ENCODE measurements at places on chromosomes 2 and 18.

DNA sequence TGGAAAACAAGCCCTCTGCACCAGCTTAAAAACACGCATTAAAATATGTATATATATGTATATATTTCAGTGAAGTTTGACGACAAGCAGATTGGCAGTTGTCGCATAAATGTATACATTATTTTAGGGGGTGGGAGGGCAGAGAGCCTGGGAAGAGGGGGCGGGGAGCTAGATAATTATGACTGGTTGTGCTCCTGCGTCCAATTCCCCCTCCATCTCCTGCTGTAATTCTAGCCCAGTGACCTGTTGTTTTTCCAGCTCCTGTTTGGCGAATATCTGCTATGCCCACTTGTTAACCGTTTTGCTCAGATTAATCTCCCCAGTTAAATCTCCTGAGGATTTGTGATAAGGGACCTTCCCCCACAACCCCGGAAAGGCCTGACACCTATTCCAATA, 656 bp downstream of the UNC80 start:
- DNase-seq = no peak

GRCh38 chr2:84879584-84880394, 1.1 kb downstream of the TRABD2A start:
- DNase-seq = no peak

DNA sequence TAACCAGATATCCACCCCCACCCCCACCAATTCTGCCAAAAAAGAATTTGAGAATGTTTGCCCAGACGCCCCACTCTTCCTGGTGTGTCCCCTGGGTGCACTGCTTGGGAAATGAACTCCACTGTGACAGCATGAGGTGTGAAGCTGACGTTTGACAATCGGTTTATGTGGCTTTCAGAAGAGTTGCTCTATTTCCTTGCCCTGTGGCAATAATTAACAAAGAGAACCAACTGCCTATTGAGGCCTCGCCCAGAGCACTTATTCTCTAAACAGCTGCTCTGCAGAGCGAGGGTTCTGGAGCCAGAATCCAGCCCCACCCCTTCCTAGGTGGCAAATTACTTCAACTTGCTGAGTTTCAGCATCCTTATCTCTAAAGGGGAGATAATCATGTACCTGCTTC, 115.8 kb upstream of the SIX3 start:
- DNase-seq = peak; percentile 44

- no peak for DNase-seq
Observed at GRCh38 chr2:54239427-54239826, 16.6 kb downstream of the TSPYL6 start.

- DNase-seq = no peak
Observed at GRCh38 chr2:9741110-9741509, 102.2 kb upstream of the TAF1B start.

DNA sequence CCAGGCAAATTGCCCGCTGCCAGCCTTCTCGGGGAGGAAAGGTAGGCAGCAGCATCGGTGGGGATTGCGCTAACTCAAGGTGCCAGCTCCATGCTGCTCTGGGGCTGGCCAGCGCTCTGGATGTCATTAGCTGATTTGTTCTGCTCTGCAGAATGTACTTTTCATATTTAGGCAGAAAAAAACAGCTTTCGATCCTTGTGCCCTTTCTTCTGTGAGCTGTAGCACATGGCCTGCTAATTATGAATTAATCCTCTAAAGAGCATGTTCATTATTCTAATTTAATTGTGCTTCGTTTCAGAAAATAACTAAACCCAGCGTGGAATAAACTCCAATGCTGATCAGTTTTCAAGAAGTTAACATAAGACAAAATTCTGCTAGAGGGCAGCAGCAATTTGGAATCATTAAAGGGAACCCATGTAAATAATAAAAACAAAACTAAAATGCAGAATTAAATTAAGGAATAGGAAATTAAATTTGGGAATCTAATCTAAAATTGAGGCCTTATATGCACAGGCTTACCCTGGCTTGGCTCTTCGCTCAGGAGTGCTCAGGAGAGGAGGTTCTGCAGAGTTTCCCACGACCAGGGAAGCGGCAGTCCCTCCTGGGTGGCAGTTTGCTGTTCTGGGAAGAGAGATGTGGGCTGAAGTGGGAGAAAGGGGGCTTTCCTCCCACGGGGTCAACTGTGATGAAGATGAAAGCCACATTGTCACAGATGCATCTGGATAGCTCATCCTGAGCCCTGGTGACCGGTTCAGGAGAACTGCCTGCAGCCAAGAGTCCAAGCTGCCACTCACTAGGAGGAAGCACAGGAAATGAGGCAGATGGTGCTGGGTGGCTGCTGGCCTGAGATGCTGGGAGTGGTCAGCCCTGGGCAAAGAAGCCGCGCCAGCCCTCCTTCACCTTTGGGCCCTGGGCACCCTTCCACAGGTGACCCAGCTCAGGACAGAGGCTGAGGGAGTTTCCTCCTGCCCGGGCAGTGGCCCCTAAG, 93.2 kb upstream of the PKDCC start:
- DNase-seq = no peak

DNA sequence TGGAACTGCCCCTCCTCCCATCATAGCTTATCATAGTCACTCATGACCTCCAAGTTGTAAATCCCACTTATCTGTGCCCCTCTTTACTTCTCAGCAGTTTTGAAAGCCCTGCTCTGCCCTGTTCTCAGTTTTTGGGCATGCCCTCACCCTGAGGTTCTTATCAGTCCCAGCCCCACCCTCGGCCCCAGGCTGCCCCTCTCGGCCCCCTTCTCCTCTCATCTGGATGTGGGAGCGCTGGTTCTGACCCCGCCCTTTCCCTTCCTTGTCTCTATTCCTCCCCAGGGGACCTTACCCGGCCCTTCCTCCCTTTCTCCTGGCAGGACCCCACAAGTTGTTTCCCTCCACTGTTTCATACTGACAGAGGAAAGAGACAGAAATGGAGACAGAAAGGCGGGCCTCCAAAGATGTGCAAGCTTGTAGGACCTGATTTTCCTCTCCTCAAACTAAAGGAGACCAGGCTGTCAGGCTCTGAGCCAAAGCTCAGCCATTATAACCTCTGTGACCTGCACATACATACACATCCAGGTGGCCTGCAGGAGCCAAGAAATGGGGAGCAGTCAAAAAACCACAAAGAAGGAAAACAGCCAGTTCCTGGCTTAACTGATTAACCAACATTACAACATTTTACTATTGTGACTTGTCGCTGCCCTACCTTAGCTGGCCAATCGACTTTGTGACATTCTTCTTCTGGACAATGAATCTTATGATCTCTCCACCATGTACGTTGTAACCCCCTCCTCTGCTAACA, 171.0 kb upstream of the HS6ST1 start:
- peak; percentile 86 for DNase-seq

GRCh38 chr18:32669549-32670165, 103.2 kb downstream of the KLHL14 start:
- DNase-seq = peak; percentile 3

DNA sequence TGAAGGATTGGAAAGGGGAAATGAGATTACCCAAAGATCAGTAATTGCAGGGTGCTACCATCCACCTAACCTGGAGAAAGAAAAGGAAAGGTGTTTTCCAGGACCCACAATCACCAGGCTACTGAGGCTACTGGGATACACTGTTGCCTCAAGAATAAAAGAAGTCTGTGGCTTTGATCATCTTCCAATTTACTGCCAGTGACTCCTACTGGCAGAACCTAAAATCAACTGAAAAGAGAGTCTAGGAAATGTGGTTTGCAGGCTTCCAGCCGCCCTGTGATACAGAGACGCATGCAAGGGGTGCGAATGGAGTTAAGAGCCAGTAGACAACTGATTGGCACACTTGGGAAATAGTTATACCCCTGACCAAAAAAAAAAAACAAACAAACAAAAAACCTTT, 16.6 kb upstream of the TTL start:
- no peak for DNase-seq

- no peak for DNase-seq
Observed at GRCh38 chr2:223820549-223820948, 16.8 kb downstream of the AP1S3 start.

DNA sequence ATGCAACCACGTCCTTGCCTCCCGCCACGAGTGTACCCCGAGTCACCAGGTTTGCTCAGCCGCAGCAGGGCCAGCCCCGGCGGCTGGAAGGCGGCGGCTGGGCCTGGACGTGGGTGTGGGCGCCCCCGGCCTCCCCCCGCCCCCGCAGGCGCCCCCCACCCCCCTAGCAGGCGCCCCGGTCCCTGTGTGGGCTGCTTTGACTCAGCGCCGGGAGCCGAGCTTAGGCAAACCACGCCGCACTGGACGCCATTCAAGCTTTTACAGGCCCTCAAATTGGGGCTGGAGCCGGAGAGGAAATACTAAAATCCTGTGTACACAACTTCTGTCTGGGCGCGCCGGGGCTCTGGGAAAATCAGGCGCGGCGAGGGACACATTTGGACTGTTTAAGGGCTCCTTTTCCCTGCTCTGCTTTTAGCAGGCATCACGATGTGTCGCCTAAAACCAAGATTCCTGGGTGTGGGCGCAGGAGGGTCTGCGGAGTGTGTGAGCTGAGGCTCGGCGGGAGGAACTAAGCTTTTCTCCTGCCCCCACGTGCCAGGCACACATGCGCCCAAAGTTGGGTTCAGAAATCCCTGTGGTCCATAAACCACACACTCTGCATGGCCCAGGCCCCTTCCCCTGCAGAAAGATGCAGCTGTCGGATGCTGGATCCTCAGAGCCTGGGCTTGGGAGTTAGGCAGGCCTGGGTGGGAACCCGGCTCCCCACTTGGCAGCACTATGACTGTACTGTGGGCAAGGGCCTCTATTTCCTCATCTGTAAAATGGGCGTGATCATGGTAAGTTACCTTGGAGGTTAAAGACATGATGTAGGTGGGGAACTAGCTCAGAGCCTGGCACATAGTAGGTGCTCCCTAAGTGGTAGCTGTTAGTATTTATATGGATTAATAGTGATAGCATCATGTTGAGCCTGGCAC, 57.6 kb downstream of the ATOH8 start:
- DNase-seq = no peak

GRCh38 chr2:27884601-27885000, 5.6 kb downstream of the RBKS start:
- no peak for DNase-seq

GRCh38 chr2:173934895-173935294, 30.3 kb downstream of the SP3 start:
- DNase-seq = no peak

DNA sequence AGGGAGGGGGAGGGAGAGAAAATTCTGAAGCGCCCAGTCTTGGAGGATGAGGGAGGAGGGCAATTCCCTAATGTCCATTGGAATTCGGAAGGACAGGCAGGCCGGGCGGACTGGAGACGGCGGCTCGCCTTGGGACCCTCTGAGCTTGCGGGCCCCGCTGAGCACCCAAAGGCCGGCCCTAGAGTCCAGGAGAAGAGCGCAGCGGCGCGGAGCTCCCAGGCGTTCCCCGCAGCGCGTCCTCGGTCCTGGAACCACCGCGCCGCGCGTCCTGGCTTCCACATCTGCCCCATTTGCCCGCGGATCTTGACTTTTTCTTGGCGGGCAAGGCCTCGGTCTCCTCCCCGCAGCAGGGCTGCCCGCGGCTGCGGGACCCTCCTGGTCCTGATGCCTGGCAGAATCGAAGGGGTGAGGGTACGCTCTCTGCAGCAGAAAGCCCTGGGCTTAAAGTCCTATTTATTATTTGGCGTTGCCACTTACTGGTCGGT, 675 bp upstream of the MLPH start:
- DNase-seq = no peak

DNA sequence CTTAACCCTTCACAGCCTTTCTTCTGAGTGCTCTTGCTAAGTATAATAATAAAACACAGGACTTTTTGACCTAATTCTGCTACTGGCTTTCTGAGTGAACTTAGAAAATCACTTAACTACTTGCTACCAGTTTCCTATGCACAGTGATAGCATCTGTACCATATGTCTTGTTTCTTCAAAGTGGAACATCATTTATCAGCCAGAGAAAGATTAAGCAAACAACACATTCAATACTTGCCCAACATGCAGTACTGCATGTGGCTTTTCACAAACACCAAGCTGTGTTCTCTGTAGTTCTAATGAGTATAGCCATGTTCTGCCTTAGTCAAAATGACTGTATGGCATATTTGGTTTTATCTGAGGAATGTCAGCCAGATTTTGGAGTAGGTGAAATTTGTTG, 1286.6 kb upstream of the ZEB2 start:
- no peak for DNase-seq

DNA sequence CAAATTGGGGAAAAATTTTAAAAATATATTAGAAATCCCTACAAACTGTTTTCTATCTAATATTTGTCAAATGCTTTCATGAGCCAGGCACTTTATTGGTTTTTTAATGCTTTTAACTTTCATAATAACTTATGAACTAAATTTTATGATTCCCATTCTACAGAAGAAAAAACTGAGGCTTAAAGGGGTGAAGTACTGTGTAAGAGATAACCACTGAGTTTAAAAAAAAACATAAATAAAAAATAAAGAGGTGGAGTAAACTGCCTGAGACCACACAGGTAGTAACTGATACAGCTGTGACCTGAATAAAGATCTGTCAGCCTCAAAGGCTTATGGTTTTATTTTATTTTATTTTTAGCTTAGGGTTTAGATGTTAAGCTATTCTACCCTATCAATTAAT, 24.7 kb downstream of the PNPT1 start:
- DNase-seq = no peak

- DNase-seq = no peak
Observed at GRCh38 chr2:240349133-240350005, 86.1 kb upstream of the GPC1 start.

GRCh38 chr2:49940626-49941025, 786.3 kb upstream of the FSHR start:
- DNase-seq = peak; percentile 2

GRCh38 chr2:79446313-79446712, 66.5 kb upstream of the CTNNA2 start:
- no peak for DNase-seq

GRCh38 chr2:134161170-134161547, 92.7 kb upstream of the MGAT5 start:
- no peak for DNase-seq

GRCh38 chr18:56258178-56258577, 380.2 kb downstream of the TXNL1 start:
- no peak for DNase-seq

GRCh38 chr2:72111061-72111460, 36.6 kb downstream of the CYP26B1 start:
- DNase-seq = no peak

GRCh38 chr2:235439959-235440662, 53.7 kb upstream of the AGAP1 start:
- DNase-seq = no peak

GRCh38 chr2:111975053-111975552, 76.7 kb downstream of the MERTK start:
- no peak for DNase-seq
